ENCODE measurements at places on chromosomes 11 and 22.

DNA sequence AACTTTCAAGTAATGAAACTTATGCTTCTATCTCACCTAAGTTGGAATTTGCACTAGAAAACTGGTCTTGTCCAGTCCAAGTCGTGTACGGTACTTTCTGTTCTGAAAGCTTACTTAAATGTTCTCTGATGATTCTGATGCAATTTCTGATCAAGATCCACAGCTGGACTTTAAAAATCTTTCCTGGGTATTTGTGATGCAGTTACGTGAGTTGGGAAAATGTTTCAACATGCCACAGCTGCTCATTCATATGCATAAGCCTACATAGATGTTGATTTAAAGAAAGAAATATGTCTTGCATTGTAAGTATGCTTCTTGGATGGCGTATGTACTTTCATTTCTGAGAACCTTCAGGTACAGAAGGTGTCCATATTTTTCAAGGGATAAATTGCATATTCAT, 493.7 kb upstream of the CCDC90B start:
- no peak for DNase-seq

DNA sequence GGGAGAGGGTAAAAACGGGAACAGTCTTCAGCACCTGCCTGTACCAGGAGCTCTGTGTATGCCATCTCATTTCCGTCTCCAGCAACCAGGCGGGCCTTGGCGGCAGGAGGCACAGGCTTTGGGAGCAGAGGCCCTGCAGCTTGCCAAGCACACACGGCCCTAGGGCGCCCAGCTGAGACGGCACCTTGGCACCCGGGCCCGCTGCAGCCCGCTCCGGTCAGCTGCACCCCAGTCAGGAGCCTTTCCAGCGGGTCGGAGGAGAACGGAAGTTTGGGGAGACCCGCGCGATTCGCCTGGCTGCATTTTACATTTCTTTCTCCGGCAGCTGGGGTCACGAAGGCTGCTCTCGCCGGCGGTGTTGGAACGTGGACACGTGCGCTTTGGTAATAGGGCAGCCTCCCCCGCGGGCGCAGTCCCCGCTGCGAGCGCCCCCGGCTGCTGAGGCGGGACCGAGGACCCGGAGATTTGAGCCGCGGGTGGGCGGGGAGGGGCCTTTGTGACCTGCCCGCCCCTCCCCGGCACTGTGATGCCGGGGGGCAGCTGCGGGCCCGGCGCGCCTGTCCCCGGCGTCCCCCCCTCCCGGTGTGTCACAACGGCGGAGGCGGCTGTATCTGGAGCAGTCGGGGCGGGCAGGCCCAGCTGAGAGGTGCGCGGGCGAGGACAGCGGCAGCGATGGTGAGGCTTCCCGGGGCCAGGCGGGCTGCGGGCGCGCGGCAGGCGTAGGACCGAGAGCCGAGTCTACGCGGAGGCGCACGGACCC, at the start of gene TUBA8:
TSS of gene TUBA8 (plus strand) at position 616 of the 760 bp plus-strand sequence. CDS start at position 673, 57 bp downstream.
- no peak for DNase-seq

GRCh38 chr11:126914941-126915340, 85.6 kb downstream of the KIRREL3 start:
- DNase-seq, result peak; percentile 84

GRCh38 chr11:27648840-27649239, 51.4 kb downstream of the BDNF start:
- no peak for DNase-seq

DNA sequence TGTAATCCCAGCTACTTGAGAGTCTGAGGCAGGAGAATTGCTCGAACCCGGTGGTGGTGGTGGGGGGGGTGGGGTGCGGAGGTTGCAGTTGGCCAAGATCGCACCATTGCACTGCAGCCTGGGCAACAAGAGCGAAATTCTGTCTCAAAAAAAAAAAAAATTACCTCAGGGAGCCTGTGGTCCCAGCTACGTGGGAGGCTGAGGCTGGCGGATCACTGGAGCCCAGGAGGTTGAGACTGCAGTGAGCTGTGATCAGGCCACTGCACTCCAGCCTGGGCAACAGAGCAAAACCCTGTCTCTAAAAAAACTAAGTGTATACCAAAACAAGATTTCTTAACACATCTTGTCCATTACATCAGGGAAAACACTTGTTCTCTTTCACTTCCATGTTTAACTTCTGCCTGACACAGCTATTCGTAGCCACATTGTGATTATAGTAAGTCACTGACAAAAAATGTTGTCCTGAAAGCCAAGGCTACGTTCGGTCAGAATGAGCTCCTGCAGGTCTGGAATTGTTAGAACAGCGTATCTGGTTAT, 1.4 kb downstream of the TMEM80 start:
- DNase-seq, result peak; percentile 33

- DNase-seq, result no peak
Measured at GRCh38 chr22:36753120-36753802, 22.7 kb downstream of the IFT27 start.

- DNase-seq, result no peak
Measured at GRCh38 chr11:8802251-8802650, 108.7 kb upstream of the AKIP1 start.

DNA sequence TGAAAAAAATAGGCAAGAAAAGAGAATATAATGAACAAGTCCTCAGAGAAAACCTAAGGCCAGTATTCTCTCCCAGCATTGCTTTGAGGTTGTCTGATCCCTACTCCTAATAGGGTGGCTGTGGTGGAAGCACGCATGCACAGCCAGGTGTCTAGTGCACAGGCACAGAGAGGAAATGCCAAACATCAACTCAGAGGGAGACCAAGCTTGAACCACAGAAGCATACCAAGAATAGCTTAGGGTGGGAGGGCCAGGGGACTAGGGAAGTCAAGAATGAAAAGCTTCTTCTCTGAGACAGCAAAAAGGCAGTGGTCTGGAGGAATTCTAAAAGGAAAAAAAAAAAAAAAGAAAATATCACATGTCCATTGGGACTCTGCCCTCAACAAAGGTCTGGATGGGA, 244.1 kb upstream of the API5 start:
- DNase-seq, result no peak

DNA sequence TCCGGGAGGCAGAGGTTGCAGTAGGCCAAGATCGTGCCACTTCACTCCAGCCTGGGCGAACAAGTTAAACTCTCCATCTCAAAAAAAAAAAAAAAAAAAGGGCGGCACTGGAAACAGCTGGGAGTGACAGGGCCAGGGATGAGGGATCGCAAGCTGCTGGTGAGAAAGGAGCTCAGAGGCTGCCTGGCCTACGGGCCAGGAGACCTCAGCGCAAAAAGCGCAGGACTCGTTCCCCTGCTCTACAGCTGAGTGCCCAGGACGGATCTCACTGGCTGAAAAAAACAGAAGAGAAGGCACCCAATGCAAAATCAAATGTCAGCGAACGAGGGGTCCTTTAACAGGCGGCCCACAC, 650 bp upstream of the NUP50 start:
- no peak for DNase-seq

DNA sequence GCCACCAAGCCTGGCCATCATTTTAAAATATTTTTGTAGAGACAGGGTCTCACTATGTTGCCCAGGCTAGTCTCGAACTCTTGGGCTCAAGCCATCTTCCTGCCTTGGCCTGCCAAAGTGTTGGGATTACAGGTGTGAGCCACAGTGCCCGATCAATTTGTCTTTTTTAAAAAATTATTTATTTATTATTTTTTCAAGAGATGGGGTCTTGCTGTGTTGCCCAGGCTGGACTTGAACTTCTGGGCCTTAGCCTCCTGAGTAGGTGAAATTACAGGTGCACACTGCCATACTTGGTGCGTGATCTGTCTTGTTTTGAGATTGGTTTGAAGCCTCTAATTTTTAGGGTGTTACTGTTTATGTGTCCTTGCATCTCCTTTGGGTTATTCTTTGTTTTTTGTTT, 10.2 kb downstream of the CABIN1 start:
- DNase-seq, result no peak

DNA sequence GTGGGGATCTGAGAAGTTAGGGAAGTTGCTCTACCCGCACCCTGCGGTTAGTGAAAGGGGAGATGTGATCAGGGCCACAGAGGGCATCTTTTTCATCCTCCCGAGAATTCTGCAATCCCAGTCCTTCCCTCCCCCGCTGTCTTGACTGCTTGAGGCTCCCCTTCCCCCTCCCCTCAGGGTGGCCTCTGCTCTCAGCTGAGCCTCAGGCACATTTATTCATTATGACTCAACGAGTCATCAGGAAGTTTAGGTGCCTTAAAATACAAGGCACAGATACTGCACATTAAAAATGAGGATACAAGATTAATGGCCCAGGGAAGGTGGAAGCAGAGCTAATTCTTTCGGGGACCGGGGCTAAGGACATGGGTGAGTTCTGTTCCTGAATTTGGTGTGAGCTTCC, 104.0 kb downstream of the CACNA1I start:
- peak; percentile 4 for DNase-seq

DNA sequence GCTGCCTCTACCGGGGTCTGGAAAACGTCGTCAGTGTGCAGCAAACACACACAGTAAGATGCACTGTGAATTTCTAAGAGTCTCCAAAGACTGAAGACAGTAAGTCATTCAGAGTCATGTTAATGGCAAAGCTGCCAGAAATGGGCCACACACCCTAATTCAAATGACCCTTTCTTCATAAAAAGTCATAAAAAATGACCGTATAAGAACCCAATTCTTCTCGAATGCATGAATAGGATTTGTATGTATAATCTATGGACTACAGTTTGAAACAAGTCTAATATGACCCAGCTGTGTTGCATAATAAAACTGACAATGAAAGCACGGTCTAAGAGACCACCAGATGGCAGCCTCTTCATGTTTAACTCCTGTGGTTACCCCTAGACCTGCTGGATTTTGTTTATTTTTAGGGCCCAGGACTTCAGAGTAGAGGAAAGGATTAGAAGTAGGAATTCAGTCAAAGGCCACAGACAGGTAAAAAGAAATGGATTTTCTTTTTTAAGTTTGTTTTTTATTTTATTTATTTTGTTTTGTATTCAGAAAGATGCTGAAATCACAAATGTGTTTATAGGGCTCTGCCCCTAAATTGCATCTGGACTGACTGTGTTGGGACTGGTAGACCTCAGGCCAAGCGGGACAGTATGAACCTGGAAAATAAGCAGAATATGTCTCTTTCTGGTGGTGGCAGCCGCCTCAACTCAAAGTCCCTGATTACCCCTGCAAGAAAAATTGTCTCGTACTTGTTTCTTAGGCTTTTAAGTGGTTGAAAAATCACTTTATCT, 32.1 kb upstream of the SLC5A12 start:
- DNase-seq, result no peak

- no peak for DNase-seq
Measured at GRCh38 chr22:30826670-30827355, 132.1 kb downstream of the OSBP2 start.

- DNase-seq, result no peak
Measured at GRCh38 chr11:132200353-132200936, 830.0 kb downstream of the NTM start.

GRCh38 chr11:60377401-60378136, 763 bp upstream of the MS4A7 start:
- no peak for DNase-seq

GRCh38 chr11:133011604-133012003, 520.7 kb downstream of the OPCML start:
- no peak for DNase-seq

DNA sequence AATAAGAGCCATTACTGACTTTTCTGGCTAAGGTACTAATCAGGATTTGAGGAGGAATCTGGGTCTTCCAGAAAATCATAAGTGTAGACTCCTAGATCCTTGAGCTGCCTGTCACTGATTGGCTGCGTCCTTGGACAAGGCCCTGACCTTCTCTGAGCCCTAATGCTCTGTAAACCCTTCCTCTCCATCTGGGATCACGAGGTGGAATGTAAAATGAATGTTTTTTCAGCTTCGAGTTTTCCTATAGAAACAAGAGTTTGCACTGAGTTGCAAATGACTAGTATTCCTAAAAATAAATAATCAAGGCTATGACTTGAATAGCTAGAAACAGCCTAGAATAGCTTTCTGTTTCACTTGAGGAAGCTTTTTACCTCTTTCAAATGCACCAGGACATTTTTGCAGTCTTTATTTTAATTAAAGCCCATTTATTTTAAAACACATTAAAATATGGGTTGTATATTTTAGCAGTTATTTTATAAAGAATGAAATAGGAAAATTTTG, 1.1 kb upstream of the DIXDC1 start:
- DNase-seq, result no peak

GRCh38 chr11:112835591-112836255, 125.5 kb upstream of the NCAM1 start:
- no peak for DNase-seq

DNA sequence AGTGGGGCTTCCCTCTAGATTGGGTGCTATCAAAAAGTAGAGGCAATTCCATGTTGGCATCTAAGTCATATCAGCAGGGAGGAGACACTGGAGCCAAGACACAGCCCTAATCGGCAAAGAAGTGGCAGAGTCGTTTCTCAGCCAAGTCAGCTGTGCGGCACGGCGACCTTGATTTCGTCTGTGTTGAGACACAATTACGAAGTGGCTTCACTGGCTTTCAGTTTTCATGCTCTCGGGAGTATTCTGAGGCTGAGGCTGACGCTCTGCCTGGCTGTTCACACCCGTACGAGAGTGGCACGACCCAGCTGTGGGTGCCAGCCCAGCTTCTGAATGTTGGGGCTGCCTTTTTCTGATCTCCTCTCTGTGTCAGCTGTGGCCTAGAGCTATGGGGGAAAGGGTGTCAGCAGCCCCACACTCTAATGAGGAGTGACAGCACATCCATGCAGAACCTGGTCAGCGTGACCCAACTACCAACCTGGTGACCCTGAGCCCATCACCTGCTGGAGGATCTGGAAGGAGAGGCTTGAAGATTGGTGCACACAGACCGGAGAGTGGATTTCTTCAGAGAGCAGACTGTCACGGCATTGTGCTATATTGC, 105.7 kb upstream of the TMEM45B start:
- DNase-seq, result no peak

- DNase-seq, result peak; percentile 83
Measured at GRCh38 chr11:68271781-68272608, at the start of gene C11orf24. C11orf24 (minus strand) TSS chr11:68271973; CDS start chr11:68263767, 8,206 bp downstream.

DNA sequence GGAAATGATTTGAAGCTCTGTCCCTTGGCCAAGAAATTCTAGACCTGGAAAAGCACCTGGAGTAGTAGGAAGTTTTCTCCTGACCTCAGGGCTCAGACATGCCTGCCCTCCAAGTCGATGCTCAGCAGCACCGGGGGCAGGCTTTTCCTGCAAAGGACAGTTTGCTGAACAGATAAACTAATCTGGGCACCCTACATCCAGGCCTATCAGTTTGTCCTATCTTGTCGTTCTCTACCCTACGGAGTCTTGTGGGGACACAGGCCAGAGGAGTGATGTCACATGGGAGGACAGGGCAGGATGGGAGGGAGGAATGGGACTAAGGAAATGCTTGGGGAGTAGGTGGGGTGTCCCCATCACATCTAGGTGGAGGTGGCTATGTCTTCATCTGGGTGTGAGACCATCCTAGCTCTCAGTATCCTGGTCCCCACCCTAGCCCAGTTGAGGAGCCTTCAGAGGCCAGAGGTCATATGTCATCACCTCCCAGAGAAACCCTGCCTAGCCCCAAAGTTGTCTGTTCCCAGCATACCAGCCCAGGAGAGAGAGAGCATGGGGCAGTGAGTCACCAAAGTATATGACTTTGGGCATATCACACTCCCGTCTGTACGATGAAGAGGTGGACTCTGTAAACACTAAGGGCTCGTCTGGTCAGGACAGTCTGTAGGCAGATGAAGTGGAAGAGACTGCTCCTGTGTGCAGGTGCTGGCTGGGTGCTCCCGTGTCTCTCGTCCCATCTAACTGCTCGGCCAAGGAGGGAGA, 18.1 kb upstream of the FCHSD2 start:
- DNase-seq, result no peak

GRCh38 chr22:35564975-35565867, 24.6 kb downstream of the RASD2 start:
- peak; percentile 63 for DNase-seq

GRCh38 chr22:29801153-29801552, 34.0 kb downstream of the UQCR10 start:
- DNase-seq, result no peak
